BJ (cell line): ENCODE measurements at places on chromosomes 7 and 10. TPM values are rescaled to one million over a fixed set of nuclear protein-coding genes. Genes with fewer than 3 reads are reported as not detected.

The STAG3 gene
- polyA plus RNA-seq, result 0.44 and 0.61 TPM in 2 replicates

The ACSM6 gene
- not detected in 2 replicates for polyA plus RNA-seq

The HGF gene
- polyA plus RNA-seq, result 1.1 and 1.5 TPM in 2 replicates

The SLC26A3 gene
- not detected in 2 replicates for polyA plus RNA-seq

The PSD gene
- 1.2 and 1.8 TPM in 2 replicates for polyA plus RNA-seq

The JCAD gene
- 13.9 TPM in 2 replicates for polyA plus RNA-seq

The RARRES2 gene
- polyA plus RNA-seq, result 6.3 and 7.2 TPM in 2 replicates

- no peak for DNase-seq
Measured at GRCh38 chr7:32507414-32507813, 12.1 kb downstream of the AVL9 start.

- DNase-seq, result no peak
Measured at GRCh38 chr10:102880256-102880655, 11.0 kb downstream of the AS3MT start.

GRCh38 chr7:113199841-113200240, 81.5 kb upstream of the SMIM30 start:
- DNase-seq, result no peak

DNA sequence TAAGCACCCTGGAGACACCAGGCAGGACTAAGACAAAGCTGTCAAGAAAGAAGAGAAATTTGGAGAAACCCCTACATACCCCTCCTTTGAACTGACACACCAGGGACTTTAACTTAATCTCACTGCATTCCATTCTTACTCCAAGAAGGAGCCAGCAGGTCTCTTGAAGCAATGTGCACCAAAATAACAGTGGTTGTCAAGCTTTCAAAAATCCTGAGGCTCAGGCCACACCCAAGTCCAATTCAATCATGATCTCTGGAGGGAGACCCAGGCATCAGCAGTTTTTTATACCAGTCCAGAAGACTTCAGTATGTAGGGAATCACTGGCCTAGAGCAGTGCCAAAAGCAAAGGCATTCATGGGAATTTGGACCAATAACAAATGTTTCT, 6.8 kb downstream of the SLC25A13 start:
- no peak for DNase-seq

DNA sequence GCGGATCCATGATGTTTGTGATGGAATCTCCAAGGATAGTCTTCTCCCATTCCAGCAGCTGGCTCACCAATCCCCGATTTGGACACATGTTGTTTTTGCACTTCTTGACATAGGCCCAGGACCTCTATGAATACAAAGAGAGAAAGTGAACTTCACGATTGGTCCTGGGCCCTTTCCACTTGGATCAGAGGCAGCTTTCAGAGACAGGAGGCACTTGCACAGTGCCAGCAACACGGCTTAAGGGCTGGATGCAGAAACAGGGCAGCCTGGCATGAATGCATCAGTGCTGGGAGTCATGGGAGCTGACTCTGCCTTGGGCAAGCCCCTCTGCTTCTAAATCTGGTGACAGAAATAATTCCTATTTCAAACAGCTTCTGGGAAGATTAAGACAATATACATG, 2.1 kb upstream of the TMEM120A start:
- DNase-seq, result no peak

- no peak for DNase-seq
Measured at GRCh38 chr7:134022286-134022911, 104.7 kb upstream of the LRGUK start.

GRCh38 chr7:2929321-2930201, 85.5 kb upstream of the GNA12 start:
- DNase-seq, result no peak

GRCh38 chr7:2635810-2636701, 4.3 kb downstream of the TTYH3 start:
- DNase-seq, result no peak

DNA sequence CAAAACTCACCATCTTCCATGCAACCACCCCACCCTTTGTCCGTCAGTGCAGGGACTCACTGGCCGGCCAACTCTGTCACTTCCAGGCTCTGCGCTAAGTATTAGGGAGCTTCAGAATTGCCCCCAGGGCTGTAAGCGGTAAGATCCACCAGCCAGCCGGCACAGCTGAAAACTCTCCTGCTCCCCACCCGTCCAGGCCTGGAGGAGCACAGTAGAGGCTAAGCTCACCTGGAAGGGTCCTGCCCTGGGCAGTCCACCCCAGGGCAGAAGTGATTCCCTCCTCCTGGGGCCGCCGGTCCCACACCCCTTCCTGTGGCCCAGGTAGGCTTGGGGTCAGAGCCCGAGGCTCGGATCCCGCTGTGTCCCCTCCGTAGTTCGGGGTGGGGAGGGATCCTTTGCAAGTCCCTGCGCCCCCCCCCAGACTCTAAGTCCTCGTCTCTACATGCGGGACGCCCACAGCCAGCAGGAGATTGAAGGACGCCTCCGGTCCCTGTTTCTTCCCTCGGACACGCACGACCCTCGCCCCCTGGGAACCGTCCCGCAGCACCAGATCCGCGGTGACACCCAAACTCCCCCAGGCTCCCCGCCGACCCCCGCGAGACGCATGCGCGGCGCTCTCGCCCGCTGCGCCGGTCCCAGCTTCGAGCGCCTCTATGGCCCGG, 138.9 kb downstream of the ARHGAP22 start:
- no peak for DNase-seq

GRCh38 chr7:158963771-158964241, 107.4 kb downstream of the DYNC2I1 start:
- DNase-seq, result no peak

- no peak for DNase-seq
Measured at GRCh38 chr10:17386616-17387075, 67.7 kb downstream of the ST8SIA6 start.

DNA sequence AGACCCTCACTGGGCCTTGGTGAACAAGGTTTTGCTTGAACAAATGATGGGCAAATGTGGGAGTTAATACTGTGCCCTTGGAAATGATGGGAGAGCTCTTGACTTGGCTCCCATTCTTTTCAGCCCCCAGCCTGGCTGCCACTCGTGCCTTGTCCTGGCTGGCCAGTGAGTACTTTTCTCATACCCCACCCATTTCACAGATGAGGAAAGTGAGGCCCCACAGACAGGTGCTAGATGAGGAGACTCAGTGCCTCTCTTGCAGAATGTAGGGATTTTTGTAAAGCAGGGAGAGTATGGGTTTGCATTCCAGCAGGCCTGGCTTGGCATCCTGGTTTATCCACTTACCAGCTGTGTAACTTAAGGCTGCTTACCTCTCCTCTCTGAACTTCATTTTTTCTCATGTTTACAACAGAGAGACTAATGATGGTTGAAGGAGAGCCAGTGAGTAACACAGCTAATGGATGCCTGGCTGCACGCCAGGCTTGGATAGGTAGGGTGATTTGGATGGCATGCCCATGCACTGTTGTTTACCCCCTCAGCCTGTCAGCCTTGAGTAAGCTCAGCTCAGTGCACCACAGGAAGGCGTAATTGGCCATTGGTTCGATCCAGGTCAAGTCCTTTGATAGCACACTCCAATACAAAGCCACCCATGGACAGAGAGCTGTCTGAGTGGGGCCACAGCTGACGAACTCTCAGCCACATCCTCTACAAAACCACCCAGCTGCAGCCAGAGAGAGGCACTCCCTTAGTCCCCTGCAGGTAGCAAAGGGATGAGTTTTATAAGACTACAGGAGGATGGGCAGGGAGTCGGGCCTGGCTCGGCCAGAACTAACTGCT, 436.8 kb downstream of the RPS24 start:
- no peak for DNase-seq

- DNase-seq, result no peak
Measured at GRCh38 chr7:98334081-98334480, 52.6 kb downstream of the BRI3 start.

DNA sequence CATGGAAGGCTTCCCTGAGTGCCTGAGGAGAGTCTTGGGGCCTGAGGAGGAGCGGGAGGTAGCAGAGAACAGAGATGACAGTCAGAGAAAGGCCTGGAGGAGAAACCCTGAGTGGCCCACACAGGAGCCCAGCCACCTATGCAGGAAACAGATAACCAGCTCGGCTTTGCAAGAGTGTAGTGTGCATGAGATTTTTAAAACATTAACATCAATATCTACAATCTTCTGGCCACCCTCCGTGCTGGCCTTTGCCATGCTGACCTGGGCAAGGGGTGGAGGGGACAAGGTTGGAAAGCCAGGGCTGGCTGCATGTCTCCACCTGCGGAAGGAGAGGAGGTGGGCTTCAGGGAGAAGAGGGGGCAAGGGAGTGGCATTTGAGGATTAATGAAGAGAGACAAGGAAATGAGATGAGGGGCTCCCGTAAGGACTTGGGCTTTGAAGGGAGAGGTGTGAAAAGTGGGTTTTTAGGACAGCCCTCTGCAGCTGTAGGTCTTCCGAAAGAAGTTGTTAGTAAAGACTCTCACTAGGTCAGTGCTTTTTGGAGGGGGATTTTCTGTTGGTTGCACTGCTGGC, 59.3 kb upstream of the SDK1 start:
- DNase-seq, result no peak

DNA sequence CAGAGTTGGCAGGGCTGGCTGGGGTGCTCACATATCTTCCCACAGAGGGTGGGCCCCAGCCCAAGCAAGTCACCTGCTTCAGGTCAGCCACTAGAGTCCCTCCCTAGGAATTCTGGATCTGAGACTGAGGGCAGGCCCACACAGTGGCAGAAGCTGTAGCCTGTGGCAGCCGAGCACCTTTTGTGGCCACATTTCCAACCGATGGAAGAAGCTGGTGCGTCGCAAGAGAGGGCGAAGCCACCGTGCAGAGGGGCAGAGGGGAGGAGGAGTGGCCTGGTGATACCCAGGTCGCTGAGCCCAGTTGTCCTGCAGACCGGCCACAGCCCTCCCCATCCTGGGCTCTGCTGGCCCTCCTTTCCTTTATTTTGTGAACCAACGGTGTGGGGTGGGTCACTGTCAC, 5.3 kb downstream of the POLM start:
- DNase-seq, result no peak

DNA sequence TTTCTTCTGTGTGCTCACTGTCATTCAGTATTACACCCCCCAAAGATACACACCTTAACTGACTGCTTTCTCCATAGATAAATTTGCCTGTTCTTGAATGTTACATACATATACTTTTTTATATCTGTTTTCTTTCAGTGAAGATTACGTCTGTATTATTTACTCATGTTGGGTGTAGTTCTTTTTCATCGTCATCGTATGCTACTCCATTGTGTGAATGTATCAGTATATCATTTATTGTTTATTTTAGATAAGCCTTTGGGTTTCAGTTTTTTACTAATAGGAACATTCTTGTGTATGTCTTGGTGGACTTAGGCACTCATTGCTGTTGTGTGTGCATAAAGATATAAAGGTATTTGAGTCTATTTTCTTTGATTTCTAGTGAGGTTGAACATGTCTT, 64.4 kb downstream of the SEPTIN7 start:
- no peak for DNase-seq

DNA sequence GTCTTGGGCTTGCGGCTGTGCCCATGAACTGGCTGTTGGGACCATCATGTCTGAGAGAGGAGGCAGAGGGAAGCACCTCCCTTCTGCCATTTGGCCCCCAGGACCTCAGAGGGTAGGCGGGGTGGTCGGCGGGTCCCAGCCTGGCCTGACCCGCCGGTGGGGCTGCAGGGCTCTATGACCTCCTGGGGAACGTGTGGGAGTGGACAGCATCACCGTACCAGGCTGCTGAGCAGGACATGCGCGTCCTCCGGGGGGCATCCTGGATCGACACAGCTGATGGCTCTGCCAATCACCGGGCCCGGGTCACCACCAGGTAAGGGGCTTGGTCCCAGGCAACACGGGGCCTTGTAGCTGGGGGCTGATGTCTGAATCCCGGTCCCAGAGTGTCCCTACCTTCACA, 14.1 kb downstream of the SUMF2 start:
- no peak for DNase-seq

DNA sequence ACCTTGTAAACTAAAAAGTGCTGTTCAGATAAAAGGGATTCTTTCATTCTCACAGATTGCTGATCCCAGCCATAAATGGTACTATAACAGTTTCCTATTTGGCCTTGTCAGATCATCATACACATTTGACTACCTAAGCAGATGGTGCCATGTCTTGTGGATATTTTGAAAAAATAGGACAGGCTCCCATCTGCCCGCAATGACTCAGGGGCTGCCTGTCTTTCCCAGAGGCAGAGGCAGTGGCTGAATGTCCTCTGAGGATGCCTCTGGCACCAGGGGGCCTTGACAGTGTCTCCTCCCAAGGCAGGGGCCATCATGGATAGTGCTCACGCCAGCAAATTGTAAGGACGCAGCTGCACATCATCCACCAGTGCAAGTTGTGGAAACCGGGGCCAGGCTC, 323.0 kb upstream of the PODXL start:
- DNase-seq, result no peak

DNA sequence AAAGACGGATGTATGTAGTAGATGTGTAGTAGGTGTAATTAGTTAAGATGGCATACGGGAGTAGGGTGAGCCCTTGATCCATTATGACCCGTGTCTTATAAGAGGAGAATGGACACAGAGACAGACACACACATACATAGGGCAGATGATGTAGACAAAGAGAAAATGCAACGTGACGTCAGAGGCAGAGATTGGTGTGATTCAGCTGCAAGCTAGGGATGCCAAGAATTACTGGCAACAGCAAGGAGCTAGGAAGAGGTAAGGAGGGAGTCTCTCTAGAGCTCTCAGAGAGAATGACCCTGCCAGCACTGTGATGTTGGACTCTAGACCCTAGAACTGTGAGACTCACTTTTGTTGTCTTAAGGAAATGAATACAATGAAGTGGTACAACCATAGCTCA, 247.0 kb upstream of the HABP2 start:
- DNase-seq, result no peak

DNA sequence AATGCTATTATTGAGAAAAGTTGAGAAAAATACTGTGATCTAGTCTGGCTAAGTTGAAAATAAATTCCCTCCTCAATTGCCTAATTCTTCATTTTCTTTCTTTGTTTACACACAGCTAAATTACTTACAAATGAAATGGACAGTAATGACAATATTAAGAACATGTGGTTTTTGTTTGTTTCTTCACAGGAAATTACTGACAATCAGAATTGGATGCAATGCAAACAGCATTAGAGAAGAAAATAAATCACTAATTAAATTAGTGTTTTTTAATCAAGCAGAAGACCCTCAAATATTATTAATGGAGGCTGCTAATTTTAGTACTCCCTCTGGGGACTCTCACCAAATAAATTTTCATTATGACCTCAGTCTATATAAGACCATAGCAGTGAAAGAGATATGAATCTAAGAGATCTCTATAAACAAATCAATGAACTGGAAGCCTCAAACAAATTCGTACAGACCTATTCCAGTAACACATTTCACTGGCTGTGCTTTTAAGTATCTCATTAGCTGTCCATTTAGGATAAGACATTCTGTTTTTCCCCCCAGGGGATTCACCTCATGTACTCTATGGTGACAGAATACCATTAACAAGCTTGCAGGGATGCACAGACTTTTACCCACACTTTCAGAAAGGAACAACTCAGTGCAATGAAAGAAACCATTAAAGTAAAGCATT, 202.0 kb upstream of the DGKB start:
- DNase-seq, result no peak

- no peak for DNase-seq
Measured at GRCh38 chr10:48284002-48284546, 9.6 kb upstream of the FRMPD2 start.

GRCh38 chr10:13496164-13496563, 32.6 kb downstream of the BEND7 start:
- no peak for DNase-seq
